Melanocyte of skin (primary cell): ENCODE measurements at places on chromosomes 1 and 21. TPM values are rescaled to one million over a fixed set of nuclear protein-coding genes. Genes with fewer than 3 reads are reported as not detected.

KDF1 gene
- not detected in 2 replicates for total RNA-seq

KRTAP13-2 gene
- not detected in 2 replicates for total RNA-seq

SH2D1B gene
- not detected in 2 replicates for total RNA-seq

ARL8A gene
- total RNA-seq, result 29.9 and 30.2 TPM in 2 replicates

ZNF124 gene
- total RNA-seq, result 21.3 and 28.7 TPM in 2 replicates

RIMKLA gene
- total RNA-seq, result under 0.01 TPM in 1 of 2 replicates, not detected in the other

U2AF1 gene
- 19.1 and 21.6 TPM in 2 replicates for total RNA-seq

PROX1 gene
- 0.34 and 0.36 TPM in 2 replicates for total RNA-seq

A3GALT2 gene
- not detected in 2 replicates for total RNA-seq
